ENCODE measurements at places on chromosomes 16 and 17. TPM values are rescaled to one million over a fixed set of nuclear protein-coding genes. Genes with fewer than 3 reads are reported as not detected.

The TEX14 gene
- 0.07 TPM for total RNA-seq

DNA sequence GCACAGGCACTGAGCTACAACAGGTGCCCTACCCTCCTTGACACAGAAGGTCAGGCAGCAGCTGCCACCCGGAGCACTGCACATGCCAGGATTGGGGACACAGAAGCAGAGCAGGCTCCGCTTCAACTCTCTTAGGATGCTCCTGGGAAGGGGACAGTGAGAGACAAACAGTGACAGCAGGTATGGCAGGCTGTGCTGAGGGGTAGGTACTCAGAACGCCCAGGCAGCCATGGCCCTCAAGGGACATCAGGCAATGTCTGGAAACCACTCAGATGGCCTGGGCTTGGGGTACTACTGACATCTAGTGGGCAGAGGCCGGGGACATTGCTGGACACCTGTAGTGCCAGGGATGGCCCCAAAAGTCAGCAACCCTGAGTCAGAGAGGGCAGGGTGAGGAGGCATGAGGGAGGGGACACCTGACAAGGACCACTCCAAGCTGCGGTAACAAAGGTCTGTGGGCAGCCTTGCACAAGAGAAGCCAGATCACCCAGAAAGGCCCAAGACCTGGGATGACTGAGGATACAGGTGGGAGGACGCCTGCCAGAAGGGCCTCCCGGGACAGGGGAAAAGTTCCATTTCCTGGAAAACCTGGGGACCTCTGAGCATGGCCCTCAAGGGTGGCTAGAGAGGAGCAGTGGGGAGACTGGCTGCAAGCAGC, 21.2 kb downstream of the PEMT start:
- DNase-seq = peak; percentile 61

DNA sequence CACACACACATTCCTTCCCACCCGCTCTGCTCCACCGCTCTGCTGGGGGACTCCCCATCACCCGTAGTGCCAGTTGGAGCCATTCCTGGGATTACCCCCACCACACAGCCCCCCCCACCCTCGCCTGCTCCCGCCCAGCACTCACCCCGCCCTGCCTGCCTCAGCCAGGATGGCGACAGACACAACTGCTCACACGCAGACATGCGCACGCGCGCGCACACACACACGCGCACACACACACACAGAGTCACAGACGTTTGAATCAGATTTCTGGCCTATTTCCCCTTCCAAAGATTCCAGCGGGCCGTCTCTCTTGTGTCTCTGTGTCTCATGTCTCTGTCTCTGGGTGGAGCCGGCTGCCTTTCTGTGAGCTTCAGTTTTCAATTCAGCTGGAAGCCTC, 4.4 kb downstream of the CACNA1G start:
- DNase-seq = no peak

GRCh38 chr17:8163978-8164814, 1.4 kb upstream of the VAMP2 start:
- no peak for DNase-seq

DNA sequence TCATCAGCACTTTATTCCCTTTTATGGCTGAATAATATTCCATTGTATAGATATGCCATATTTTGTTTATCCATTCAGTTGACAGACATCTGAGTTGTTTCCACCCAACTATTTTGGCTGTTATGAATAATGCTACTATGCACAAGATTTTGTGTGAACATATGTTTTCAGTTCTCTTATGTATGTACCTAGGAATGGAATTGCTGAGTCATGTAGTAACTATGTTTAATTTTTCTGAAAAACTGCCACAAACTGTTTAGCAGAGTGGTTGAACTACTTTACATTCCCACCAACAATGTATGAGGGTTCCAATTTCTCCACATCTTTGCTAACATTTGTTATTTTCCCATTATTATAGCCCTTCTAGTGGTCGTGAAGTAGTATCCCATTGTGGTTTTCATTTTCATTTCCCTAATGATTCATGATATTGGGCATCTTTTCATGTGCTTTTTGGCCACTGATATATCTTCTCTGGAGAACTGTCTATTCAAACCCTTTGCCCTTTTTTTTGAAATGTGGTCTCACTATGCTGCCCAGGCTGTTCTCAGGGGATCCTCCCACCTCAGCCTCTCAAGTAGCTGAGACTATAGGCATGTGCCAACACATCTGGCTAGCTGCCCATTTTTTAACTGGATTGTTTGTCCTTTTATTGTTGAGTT, 26.3 kb downstream of the SMURF2 start:
- DNase-seq = no peak

DNA sequence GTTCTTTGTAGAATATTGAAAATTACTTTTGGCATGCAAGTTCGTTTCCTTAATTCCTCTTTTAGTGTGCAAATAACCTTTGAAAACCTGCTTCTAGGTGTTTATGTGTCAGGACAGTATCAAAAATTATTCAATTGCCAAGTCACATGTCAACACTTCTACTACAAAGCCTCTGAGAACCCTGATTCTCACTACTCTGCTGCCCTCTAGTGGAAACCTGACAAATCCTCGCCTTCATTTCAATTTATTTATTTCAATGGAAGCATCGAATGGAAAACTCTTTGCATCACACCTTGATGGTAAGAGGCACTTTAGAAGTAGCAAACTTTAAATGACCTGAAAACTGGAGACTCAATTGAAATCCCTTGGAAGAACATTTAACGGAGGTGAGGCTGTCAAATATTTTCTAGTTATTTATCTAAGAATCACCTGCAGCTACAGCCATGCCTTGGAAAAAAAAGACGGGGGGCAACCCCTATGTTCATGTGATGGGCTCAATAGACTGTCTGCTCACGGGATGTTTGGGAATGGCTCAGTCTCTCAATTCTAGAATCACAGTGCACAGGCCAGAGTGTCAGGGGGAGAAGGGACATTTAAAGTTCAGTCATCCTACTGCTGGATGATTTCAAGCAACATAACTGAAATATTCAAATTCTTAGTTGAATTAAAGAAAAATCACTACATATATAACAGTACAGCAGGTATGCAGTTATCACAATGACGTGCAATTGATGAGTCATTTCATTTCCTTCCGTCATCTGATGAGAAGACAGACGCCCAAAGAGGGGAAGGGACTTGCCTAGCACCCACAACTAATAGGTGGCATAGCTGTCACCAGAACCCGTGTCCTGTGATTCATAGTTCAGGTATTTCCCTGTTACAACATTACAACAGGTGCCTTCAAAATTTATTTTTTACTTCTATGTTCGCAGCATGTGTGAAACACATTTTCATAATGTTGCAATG, 563.9 kb downstream of the TOX3 start:
- peak; percentile 72 for DNase-seq

GRCh38 chr17:63378411-63379375, 67.4 kb downstream of the CYB561 start:
- DNase-seq = no peak

GRCh38 chr17:11340803-11341202, 99.8 kb downstream of the SHISA6 start:
- no peak for DNase-seq

GRCh38 chr16:1412847-1413246, 1.7 kb downstream of the UNKL start:
- DNase-seq = no peak

GRCh38 chr17:15436473-15437302, 30.7 kb downstream of the CDRT4 start:
- DNase-seq = peak; percentile 7

GRCh38 chr17:39244016-39244599, 18.4 kb upstream of the STAC2 start:
- DNase-seq = no peak

DNA sequence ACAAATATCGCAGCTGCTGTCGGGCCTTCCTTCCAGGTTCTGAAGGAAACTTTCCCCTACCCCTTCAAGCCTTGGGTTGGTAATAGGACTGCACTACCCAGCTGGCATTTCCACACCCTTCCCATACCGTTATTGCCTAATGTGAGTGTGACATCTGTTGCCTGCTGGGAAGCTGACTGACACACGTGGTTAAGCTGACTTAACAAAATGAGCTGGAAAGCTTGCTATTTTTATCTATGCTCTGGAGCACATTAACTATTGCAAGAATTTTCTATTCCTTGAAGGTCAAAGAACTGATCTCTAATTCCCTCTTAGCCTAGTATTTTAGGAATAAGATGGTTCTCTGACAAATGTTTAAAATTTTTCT, 79.5 kb downstream of the PMP22 start:
- no peak for DNase-seq

GRCh38 chr17:44787271-44787940, 28.6 kb downstream of the ADAM11 start:
- DNase-seq = no peak

- DNase-seq = no peak
Measured at GRCh38 chr16:69345923-69346322, 5.7 kb downstream of the TMED6 start.

Data from Calu3 (cell line).